ENCODE measurements at places on chromosomes 12 and 14.
A peak's percentile ranks its signal among the peaks of the same experiment; 100 is the strongest.

DNA sequence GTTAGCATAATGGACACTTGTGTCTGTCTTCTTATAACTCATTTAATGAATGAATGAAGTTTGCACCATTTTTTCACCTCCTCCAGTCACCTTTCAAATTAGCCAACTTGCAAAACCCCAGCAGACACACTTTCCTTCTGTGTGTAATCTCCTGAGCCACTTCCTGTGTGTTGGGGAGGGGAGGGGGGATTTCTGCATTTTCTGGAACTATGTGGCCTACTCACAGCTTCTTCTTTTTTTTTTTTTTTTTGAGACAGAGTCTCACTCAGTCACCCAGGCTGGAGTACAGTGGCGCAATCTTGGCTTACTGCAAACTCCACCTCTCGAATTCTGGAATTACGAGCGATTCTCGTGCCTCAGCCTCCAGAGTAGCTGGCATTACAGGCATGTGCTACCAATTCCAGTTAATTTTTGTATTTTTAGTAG lies 4.1 kb upstream of the SERPINA1 start:
- DNase-seq, result no peak

DNA sequence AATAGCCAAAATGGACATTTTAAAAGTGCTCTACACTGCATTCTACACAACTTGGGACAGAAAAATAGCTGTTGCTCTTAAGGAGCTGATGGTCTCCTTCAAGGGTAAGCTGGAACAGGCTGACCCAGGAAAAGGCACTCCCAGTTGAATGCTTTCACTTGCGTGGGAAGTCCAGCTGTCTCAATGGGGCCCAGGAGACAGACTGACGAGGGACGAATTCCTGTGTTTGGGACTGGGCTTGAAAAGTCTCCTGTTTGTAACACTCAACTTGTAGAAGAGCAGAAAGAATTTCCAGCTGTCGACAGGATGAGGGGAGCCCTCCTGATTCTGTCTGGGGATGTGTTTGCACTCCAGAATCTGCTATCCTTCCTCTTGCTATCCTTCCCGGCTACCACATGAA lies 180.8 kb downstream of the ZFP36L1 start:
- no peak for DNase-seq

DNA sequence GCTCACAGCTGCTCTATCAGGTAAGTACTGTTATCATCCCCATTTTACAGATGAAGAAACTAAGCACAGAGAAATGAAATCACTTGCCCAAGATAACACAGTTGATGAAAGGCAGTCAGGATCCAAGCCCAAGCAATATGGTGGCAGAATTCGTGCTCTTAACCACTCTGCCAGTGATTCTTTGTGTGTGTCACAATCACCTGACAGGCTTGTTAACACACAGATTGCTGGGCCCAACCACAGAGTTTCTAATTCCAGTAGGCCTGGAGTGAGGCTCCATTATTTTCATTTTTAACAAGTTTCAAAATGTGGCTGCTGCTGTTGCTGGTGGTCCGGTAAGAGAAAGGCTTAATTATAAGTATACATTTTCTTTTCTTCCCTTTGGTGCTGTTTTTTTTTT lies 134.2 kb downstream of the TGFB3 start:
- DNase-seq, result no peak

- DNase-seq, result peak; percentile 90
Measured at GRCh38 chr14:101980700-101981099, 16.3 kb downstream of the DYNC1H1 start.

GRCh38 chr12:40734276-40734675 lies 42.0 kb downstream of the CNTN1 start:
- no peak for DNase-seq

- DNase-seq, result peak; percentile 25
Measured at GRCh38 chr12:112839386-112839972, 47.9 kb downstream of the RPH3A start.
